ENCODE measurements at places on chromosomes 5 and 9.

DNA sequence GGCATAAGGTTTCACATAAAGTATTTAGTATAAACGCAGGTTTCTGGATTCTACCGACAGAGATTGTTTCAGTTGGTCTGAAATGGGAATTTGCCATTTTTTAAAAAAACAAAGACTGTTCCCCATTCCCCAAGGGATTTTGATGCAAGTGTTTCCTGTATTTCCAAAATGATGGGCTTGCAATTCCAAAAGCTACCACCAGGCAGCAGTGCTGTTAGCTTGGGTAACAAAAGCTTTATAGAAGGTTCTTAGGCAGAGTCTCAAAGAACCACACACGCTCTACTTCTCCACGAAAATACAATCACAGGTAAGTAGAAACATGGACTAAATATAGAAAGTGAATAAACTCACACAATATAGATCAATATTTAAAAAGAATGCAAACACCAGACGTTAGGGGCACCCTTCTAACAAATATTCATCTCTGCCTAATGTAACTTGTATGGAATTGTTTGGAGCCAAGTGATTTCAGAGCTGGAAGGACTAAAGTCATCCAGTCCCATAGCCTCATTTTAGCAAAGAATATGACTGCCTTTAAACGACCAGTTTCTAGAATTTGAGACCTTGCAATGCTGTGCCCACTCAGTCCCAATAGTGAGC, 154.3 kb downstream of the SPOCK1 start:
- peak; percentile 60 for DNase-seq

DNA sequence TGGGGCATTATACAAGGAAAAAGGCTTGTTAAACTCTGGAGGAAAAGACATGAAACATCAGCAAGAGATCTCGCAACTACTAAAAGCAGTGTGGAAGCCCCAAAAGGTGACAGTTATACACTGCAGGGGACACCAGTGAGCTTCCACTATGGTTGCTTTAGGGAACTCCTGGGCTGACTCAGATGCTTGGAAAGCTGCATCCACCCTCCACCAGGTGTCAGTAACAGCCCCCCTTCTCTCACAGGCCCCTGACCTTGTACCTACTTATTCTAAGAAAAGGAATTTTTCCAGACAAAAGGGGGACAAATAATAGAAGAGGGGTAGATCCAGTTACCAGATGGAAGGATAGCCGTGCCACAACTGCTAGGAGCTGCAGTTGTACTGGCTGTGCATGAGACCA, 154.4 kb upstream of the COX7C start:
- no peak for DNase-seq

DNA sequence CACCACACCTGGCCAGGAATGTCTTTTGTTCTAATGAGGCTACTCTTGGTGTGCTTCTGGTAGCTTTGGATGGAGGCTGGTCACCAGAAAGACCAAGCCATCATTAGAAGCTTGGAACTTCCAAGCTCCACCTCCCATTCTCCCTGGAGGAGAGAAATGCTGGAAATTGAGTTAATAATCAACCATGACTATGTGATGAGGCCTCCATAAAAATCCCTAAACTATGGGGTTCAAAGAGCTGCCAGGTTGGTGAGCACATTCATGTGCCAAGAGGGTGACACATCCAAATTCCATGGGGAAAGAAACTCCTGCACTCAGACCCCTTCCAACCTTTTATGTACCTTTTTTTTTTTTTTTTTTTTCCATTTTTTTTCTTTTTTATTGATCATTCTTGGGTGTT, 105.5 kb upstream of the SPATA31C2 start:
- DNase-seq = no peak

GRCh38 chr5:177339107-177339638, 12.3 kb downstream of the LMAN2 start:
- DNase-seq = no peak

GRCh38 chr5:135738564-135738875, 95.9 kb upstream of the SLC25A48 start:
- DNase-seq = no peak

DNA sequence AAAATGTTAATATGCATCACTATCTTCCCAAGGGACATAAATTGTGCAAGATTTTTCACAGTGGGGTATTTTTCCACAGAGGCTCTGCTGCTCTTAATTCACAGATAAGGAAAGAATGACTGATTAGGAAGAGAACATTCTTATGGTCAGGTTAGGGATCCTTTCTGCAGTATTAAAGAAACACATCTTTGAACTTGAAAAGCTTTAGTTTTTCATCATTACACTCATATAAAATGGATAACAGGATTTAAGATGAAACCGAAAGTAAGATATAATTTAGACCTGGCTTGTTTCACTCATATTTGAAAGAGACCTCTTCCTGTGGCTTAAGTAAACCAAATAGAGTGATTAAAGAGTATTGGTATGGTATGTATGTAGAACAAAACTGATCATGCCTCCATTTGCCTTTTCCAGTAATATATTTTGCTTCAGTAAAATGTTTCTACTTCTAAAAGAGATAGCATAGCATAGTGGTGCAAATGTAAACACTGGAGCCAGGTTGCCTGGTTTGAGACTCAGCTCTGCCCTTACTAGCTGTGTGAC, 160.0 kb downstream of the PRR16 start:
- no peak for DNase-seq

DNA sequence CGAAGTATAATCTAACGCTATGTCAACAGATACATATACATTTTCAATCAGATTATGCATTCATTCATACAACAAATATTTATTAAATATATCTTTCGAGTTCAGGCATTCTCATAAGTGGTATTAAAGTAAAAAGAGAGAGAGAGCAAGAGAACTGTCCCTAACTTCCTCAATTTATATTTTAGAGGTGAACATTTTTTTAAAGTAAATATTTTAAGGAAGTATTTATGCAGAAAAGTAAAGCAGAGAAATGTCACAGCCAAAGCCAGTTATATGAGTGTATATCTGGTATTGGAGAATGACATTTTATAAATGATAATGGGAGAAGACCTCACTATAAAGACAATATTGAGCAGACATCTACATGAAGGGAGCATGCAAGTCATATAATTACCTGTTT, 667.3 kb upstream of the CDH9 start:
- no peak for DNase-seq

GRCh38 chr5:902129-902916, 9.6 kb downstream of the TRIP13 start:
- DNase-seq = no peak

GRCh38 chr9:127142291-127142690, 19.9 kb upstream of the ANGPTL2 start:
- no peak for DNase-seq

DNA sequence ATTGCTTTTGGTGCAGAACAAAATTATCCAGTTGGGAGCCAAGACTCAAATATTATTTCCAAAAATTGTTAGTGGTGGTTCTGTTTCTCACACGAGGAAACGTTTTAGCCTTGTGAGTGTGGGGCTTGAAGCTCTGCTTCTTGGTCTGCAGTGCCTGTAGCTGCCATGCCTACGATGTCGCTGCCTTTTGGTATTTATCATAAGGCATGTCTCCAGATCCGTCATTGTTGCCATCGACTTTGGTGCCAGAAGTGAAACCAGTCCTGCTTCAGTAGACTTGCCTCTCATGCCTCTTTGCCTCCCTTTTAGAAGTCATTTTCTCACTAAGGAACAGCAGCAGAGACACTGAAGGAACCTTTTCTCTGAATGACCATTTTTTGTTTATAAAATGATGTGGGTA, 29.7 kb upstream of the CATSPER3 start:
- DNase-seq = no peak

- no peak for DNase-seq
These were observed 98.2 kb upstream of the ALDH1A1 start for GRCh38 chr9:73050887-73051550.

DNA sequence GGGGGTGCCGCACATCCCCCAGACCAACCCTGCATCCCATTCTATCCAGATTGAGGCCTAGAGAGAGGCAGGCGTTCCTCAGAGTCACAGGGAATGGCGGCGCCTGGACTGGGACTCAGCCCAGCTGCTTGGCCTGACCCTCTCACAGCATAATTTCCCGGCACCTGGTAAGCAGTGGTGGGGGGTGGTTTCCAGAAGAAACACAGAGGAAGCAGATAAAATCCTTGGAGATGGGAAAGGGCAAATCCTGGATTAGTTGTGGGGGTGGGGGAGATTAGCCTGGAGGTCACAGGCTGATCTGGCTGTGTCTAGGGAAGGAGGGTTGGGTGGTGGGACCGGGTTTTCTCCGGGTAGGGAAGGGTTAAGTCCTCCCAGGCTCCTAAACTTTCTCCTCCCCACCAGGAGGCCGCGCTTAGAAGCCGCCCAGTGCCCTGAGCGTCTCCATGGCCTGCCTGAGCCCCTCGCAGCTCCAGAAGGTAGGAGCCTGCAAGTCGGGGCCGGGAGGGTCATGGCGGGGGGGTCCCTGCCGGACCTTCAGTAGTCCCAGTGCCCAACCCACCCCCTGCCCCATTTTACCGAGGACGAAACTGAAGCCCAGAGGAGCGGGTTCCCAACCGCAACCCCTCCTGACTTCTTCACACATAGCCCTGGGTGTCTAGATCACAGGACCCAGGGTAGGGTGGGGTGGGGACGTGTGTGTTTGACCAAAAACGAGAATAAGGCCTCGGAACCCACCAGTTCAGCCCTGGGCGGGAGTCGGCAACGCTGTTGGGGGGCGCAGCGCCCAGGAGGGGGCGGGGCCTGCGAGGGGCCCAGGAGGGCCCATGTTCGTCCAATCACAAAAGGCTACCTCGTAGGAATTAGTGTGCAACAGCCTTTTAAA, 1.3 kb downstream of the PHYHD1 start:
- no peak for DNase-seq

DNA sequence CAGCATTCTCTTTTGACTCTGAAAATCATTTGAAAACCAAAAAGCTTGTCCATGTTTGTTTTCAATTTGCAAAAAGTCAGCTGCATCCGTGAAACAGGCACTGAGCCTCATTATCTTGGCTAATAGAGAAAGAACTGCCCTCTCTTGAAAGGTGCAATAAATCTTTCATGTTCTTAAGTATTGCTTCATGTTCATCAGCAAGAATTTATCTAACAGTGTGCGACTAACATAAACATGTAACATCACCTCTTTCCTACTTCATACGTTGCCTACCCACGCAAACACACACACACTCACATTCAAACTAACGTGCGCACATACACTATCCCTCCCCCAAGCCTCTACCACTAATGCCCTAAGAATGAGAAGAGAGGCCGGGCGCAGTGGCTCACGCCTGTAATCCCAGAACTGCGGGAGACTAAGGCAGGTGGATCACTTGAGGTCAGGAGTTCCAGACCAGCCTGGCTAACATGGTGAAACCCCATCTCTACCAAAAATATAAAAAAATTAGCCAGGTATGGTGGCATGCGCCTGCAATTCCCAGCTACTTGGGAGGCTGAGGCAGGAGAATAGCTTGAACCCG, 629.7 kb upstream of the ZNF608 start:
- no peak for DNase-seq

DNA sequence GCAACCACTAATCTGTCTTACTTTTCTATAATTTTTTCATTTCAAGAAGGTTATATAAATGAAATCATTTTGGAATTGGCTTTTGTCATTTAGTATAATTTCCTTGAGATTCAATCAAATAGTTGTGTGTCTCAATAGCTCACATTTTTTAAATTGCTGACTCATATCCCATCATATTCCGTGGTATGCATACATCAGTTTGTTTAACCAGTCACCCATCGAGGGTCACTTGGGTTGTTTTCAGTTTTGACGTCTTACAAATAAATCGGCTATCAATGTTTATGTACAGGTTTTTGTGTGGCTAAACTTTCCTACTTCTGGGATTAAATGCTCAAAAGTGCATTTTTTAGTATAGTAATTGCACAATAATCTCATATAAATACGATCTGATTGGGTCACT, 185.5 kb downstream of the TAF11L14 start:
- no peak for DNase-seq

DNA sequence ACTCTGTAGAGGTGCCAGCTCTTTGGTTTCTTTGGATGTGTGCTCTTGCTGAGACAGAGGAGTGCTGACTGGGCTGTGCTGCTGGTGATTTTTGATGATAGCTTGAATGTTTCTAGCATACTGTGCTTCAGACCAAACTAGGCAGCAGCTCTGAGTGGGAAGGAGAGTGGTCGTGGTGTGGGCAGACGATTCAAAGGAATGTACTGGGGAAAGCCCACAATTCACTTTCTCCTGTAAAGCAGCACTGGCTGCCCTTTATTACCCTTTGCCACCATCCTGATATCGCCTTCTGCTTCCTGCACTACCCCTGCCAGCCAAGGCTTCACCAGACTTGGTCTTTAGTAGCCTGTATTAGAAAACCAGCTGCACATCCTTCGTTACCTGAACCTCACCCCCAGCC, 45.3 kb downstream of the PRRC2B start:
- DNase-seq = no peak

- DNase-seq = no peak
These were observed 176.7 kb downstream of the MED10 start for GRCh38 chr5:6201631-6202030.

- no peak for DNase-seq
These were observed 20.1 kb upstream of the CXCL14 start for GRCh38 chr5:135598691-135599395.

- DNase-seq = no peak
These were observed 3.9 kb downstream of the CSNK1G3 start for GRCh38 chr5:123515904-123516303.

GRCh38 chr9:73441890-73442818, 290.5 kb downstream of the ANXA1 start:
- no peak for DNase-seq

DNA sequence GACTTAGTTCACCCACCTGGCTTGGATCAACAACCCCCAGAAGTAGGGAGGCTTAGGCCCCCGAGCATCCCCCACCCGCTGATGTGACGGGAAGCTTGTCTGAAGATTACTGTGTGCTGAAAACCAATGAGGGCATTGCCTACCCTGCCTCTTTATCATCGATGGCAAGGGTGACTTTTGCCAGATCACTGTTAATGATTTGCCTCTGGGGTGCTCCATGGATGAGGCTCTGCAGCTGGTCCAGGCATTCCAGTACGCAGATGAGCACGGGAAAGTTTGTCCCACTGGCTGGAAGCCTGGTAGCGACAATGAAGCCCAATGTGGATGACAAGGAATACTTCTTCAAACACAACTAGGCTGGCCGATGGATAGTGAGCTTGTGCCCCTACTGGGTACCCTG, 22.0 kb downstream of the RUFY1 start:
- DNase-seq = no peak

DNA sequence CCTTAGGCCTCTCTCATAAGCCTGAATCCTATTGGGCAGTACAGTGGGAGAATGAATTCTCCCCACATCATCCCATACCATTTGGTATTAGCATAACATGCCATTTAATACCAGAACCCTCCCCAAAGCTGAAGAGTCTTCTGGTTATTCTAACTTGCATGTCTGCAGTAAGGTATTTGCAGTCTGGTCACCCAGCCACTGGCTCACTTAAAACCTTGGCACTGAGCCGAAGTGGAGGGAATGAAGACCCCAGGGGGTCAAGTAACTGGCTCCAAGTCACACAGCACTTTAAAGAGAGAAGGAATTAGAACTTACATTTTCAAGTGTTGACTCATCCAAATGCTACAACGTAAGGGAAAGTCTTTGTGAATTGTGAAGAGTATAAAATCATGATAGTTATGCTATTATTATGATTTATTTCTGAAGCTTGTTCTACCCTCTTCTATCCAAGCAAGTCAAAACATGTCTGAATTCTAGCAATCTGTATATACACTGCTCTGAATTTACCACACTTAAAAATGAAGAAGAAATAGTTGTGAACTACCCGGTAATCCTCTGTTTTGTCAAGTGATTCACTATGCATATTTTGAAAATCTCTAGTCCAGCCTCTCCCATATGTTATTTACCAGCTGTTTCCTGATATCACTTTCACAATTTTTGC, 28.5 kb downstream of the GLRA1 start:
- DNase-seq = peak; percentile 6

GRCh38 chr9:76662476-76663281, 101.6 kb upstream of the PCA3 start:
- DNase-seq = no peak

GRCh38 chr5:30765227-30765626, 428.3 kb upstream of the CDH6 start:
- no peak for DNase-seq

Measured in putamen (tissue), 1 donor.